Mesothelial cell of epicardium (in vitro differentiated cells): ENCODE measurements at places on chromosomes 1 and 21.

DNA sequence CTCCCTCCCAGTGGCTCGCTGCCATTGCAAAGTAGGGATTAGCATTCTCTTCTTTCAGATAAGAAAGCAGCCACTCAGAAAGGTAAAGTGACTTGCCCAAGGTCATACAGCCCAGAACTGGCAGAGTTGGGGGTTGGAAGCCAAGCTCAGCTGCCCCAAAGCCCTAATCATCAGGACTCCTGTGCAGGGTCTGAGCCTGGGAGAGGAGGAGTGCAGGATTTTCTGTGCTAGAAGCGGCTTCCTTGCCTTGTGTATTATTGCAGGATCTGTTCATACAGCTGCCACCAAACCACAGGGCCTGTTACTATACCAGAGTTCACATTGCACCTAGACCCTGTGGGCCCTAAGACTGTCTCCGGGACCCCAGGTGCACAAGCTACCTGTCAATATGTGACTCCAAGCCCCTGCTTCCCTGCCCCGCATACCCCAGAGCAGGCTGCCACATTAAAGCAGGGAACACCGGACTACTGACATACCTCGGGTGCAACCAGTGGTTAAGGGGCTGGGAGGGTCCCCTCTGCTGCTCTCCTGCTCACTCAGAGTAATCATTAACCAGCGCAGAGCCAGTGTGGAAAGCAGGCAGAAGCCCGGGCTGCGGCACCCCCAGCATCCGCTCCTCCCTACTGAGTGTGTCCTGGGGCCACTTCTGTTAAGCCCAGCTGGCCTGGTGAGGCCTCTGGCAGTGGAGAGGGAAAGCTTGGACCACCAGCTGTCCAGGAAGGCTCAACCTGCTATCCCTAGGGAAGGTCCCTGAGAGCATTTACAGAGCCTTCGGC lies 15.8 kb downstream of the HSPG2 start:
- DNase-seq = no peak

DNA sequence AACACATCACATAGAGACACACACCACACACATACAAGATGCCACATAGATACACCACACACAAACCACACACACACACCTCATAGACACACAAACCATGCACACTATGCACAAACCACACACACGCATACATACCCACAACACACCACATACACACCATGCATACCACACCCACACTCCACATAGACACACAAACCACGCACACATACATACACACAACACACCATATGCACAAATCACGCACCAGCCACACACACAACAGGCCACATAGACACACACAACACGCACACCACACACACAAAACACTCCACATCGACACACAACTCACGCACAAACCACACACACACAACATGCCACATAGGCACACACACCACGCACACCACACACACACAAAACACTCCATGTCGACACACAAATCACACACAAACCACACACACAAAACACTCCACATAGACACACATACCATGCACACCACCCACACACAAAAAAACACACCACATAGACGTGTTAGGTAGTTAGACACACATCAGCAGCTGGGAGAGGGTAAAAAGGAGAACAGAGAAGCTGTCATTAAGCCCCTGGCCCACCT lies 49.5 kb upstream of the SLC19A1 start:
- no peak for DNase-seq

DNA sequence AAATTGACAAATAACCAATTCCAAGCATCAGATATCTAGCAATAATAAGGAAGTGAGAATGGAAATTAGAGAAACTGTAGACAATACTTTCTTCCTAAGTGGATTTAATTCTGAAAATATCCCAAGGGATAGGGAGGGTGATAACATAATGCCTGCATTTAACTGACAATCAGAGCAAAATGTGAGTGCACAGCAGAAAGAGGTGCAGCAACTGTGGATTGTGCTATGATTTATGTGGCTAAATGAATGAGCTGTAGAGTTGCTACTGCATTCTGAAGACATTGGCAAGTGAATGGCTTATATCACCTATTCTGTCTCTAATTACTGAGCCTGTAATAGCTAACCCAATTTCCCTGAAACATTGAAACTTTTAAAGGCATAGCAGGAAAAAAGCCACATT lies 39.0 kb downstream of the OLFM3 start:
- no peak for DNase-seq

DNA sequence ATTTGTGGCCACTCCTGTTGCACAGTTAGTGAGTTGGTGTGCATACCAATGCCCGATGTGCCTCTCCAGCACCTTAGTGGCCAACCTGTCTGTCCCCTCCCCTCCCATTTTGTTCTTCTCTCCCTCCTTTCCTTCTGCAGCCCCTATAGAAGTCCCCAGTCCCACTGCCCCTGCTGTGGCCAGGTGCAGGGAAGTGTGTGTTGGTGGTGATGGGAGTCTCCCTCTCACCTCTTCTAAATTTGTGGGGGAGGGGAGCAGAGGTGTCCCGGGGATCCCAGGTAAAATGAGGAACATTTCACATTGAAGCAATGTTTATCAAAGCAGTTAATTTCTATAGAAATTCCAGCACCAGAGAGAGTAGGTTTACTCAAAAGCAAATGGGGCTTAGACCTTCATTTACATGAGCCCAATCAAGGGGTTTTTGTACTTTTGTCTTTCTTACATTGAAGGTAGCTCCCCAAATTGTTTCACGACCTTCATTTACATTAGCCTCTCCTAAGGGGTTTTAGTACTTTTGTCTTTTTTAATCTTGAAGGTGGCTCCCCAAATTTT lies 3.0 kb upstream of the C1orf21 start:
- no peak for DNase-seq

- no peak for DNase-seq
Observed at GRCh38 chr1:69263921-69264391, 303.8 kb upstream of the LRRC7 start.

DNA sequence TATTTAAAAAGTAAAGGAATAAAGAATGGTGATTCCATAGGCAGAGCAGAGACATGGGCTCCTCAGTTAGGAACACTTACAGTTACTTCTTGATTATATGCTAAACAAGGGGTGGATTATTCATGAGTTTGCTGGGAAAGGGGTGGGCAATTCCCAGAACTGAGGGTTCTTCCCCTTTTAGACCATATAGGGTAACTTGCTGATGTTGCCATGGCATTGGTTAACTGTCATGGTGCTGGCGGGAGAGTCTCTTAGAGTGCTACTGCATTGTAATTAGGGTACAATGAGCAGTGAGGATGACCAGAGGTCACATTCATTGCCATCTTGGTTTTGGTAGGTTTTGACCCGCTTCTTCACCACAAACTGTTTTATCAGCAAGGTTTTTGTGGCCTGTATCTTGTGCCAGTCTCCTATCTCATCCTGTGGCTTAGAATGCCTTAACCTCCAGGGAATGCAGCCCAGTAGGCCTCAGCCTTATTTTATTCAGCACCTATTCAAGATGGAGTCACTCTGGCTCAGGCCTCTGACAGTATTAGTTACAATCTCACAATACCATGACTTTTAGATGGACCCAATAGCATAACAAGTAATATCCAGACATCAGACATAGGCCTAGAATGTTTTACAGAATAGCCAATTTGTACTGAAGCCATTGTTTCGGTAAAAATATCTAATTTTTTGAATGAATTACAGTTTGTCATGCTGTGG lies 106.8 kb downstream of the ZBTB18 start:
- DNase-seq = no peak

DNA sequence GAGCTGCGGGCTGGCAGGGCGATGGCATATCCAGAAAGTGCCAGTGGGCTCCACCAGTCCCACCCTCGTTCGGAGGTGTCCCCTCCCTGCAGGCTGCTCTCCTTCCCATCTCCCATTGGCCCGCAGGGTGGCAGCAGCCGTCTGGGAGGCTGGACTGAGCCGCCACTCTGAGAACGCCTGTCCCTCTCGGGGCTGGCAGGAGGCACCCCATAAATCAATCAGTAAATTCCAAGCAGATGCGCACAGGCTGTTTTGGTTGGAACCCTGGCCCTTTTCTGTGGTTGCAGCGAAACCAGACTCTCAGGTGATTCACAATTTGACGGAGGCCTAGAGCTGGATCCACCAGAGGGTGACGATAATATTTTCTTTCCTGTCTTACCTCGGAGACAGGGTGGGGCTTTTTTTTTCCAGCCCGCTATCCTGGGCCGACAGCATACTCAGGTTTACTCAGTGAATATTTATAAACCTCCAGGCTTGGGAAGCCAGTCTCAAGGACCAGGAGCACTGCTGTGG lies 99.7 kb downstream of the GLIS1 start:
- DNase-seq = peak; percentile 6

GRCh38 chr21:34923202-34923601 lies 125.9 kb downstream of the RUNX1 start:
- no peak for DNase-seq

DNA sequence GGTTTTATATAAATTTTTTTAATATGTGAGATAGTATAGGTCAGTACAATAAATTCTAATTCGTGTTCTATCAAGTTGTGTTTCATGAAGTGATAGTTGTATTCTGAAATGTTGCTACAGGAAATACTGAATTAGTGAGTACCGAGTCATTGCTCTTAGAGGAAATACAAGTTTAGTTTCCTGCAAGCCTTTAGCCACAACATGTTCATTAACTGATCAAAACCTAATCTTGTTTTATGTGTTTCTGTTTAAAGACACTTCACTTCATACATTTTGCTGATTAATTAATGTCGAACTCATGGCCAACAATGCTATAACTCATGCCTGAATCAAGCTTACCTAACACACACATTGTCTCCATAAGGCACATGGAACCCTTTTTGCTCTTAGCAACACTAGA lies 43.6 kb downstream of the LRRC7 start:
- no peak for DNase-seq

DNA sequence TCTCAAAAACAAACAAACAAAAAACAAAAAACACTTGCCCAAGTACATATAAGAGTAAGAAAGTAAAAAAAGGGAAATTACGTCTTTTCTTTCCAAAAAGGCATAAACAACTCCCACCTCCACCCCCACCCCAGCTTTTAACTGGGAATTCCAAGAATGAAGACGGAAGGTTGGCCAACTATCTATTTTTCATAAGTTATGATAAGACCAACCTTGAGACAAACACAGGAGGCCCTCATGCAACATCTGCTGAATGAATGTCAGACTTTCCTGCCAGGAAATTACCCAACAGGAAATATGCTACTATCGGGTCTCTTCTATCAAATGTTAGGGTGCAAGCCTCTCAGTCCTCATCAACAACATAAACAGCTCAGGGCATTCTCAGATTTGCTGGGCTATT lies 1.9 kb downstream of the BSDC1 start:
- no peak for DNase-seq

GRCh38 chr1:110185181-110185580 lies 24.9 kb upstream of the KCNC4 start:
- no peak for DNase-seq

GRCh38 chr1:44644806-44645205 lies 29.5 kb downstream of the TMEM53 start:
- DNase-seq = no peak

GRCh38 chr1:24391882-24392603 lies 21.5 kb downstream of the STPG1 start:
- DNase-seq = peak; percentile 76

DNA sequence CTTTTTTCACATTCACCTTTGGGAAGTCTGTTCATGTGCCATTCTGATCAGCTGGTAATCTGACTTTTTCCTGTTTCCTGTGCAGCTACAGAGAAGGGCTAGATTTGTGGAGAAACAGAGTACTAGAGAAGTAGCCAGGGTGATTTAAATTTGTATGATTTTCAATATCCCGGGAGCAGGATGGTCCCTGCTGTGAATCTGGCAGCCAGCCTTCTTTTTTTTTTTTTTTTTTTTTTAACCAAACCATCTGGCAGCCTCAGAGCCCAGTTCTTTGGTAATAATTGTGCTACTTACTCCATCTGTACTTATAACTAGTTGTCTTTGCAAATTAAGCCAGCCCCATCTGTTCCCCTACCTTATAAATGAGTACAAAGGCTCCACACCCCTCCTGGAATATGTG lies 248.6 kb upstream of the DEPDC1 start:
- no peak for DNase-seq

DNA sequence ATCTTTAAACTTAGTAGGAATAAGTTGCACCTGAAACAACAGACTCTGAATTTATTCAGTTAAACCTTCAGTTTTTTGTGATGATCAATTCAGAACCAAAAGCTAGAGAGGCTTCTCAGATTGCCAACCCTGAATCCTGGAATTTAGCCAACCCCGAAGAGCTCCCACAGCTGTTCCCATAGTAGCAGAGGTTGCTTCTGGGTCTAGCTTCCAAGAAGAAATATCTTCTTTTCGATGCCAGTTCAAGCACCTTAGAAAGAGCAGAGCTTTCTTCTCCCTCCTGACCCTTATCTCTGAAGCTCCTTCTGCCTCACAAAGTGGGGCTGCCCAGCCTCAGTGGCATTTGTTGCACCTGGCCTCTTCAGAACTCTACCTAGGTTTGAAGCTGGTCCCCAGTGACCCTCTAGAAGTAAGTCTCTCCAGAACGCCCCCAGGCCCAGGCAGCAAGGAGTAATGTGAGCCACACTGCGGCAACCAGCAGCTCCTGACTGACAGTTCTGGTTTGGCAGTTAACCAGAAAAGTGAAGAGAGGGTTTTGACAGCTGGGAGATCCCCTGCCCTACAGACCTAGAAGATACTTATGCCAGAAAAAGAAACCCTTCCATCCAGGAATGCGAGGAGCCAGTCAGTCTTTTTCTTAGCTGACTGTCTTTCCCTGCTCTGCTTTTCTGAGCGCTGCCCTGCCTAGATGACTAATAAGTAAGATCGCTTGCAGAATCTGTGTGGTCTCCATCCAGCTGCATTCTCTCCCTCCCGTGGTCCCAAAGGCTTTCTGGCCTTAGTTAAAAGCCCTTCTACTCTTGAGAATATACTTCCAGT lies 165.9 kb downstream of the ADGRL4 start:
- DNase-seq = no peak

GRCh38 chr1:59194621-59195020 lies 102.3 kb upstream of the FGGY start:
- no peak for DNase-seq

GRCh38 chr21:46244602-46245001 lies 16.0 kb upstream of the LSS start:
- DNase-seq = no peak

DNA sequence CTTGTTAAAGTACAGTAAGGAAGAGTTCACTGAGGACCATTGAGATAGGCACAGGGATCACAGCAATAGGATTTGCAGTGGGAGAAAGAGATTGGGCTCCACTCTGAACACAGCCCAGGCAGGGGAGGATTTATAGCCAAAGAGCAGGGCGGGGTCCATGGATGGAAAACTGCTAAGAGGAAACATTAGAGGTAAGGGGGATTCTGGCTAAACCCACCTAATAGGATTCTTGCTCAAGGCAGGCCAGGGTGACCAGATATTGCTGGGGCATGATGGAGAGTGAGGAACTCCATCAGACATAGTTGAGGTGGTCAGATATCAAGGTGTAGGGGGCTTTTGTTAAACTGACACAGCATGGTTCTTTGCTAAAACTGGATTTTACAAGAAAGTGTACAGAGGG lies 372.8 kb downstream of the NPHP4 start:
- no peak for DNase-seq

GRCh38 chr1:151891512-151891911 lies 17.8 kb downstream of the THEM4 start:
- no peak for DNase-seq

GRCh38 chr1:205287767-205288559 lies 33.6 kb downstream of the NUAK2 start:
- no peak for DNase-seq

- no peak for DNase-seq
Observed at GRCh38 chr1:23283667-23284602, 60.1 kb downstream of the HNRNPR start.
